Left kidney (tissue), 8 donors: ENCODE measurements at places on chromosomes 4 and X. TPM values are rescaled to one million over a fixed set of nuclear protein-coding genes. Genes with fewer than 3 reads are reported as not detected.

The SPANXC gene
- not detected for polyA plus RNA-seq

The METAP1 gene
- 83.1 TPM for polyA plus RNA-seq

The TNIP3 gene
- 2.6 TPM for polyA plus RNA-seq

The CDKL2 gene
- polyA plus RNA-seq = 18.0 TPM

The DUSP9 gene
- 33.8 TPM for polyA plus RNA-seq

The CSN3 gene
- not detected for polyA plus RNA-seq

The P2RY10 gene
- 0.15 TPM for polyA plus RNA-seq

The ARHGAP24 gene
- 110 TPM for polyA plus RNA-seq

The PAGE2B gene
- polyA plus RNA-seq = 0.32 TPM

The IL21 gene
- not detected for polyA plus RNA-seq

The MTMR8 gene
- polyA plus RNA-seq = 2.0 TPM

The GAGE13 gene
- not detected for polyA plus RNA-seq

The TRMT44 gene
- 20.5 TPM for polyA plus RNA-seq

The RHOXF1 gene
- polyA plus RNA-seq = 3.0 TPM

The GPC4 gene
- polyA plus RNA-seq = 20.3 TPM

The TCEAL9 gene
- polyA plus RNA-seq = 197 TPM

The CRMP1 gene
- polyA plus RNA-seq = 69.3 TPM

The HGFAC gene
- 0.86 TPM for polyA plus RNA-seq

The OPRPN gene
- polyA plus RNA-seq = not detected

The VBP1 gene
- 84.8 TPM for polyA plus RNA-seq

The ANKRD50 gene
- 47.5 TPM for polyA plus RNA-seq

The GABRE gene
- 7.6 TPM for polyA plus RNA-seq

The AVPR2 gene
- 2.0 TPM for polyA plus RNA-seq

The P2RY8 gene
- polyA plus RNA-seq = 0.73 TPM

The GRIA2 gene
- polyA plus RNA-seq = 2.4 TPM

The MID1IP1 gene
- polyA plus RNA-seq = 14.0 TPM

The PSAPL1 gene
- not detected for polyA plus RNA-seq

The SUPT20HL1 gene
- not detected for polyA plus RNA-seq

The CSAG3 gene
- polyA plus RNA-seq = not detected

The SHOX gene
- 0.12 TPM for polyA plus RNA-seq

The AFM gene
- polyA plus RNA-seq = 16.7 TPM

The NLGN3 gene
- 5.1 TPM for polyA plus RNA-seq

The MAGEB17 gene
- 0.22 TPM for polyA plus RNA-seq

The CT83 gene
- not detected for polyA plus RNA-seq

The SSX4 gene
- not detected for polyA plus RNA-seq

The BGN gene
- 148 TPM for polyA plus RNA-seq

The PCDH18 gene
- polyA plus RNA-seq = 167 TPM

The TGIF2LX gene
- not detected for polyA plus RNA-seq

The GLOD5 gene
- 0.81 TPM for polyA plus RNA-seq

The OPN1MW gene
- polyA plus RNA-seq = not detected

The GIMD1 gene
- polyA plus RNA-seq = not detected

The DRD5 gene
- 0.83 TPM for polyA plus RNA-seq

The SPANXA2 gene
- polyA plus RNA-seq = not detected

The GPR119 gene
- polyA plus RNA-seq = not detected

The AFAP1 gene
- polyA plus RNA-seq = 21.7 TPM

The MAGEA9 gene
- not detected for polyA plus RNA-seq

The CLNK gene
- polyA plus RNA-seq = 0.91 TPM

The NIPAL1 gene
- polyA plus RNA-seq = 11.0 TPM

The SSX2B gene
- polyA plus RNA-seq = not detected

The FOXP3 gene
- 0.85 TPM for polyA plus RNA-seq

The COX7B2 gene
- polyA plus RNA-seq = not detected

The FGF5 gene
- polyA plus RNA-seq = 0.03 TPM
